ENCODE measurements at places on chromosomes 1 and 21.

DNA sequence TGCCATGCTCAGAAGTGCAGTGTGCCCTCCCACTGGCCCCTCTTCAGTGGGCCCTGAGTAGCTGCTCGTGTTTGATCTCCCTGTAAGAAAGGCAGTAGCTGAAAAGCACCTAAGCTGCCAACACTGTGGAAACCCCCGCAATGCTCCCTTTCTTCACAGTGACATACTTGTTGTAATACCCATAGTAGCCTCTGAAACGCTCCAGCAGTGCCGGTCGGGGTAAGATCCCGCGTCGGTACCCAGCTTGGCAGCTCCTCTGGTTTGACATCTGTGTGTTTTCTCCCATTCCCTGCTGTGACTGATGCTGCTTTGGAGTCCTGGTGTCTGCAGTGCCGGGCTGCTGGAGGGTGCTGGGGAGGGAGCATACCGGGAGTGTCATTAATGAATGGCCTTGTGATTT lies 3.6 kb downstream of the CHAF1B start:
- DNase-seq = no peak

- DNase-seq = no peak
These were observed 7.0 kb downstream of the SMCP start for GRCh38 chr1:152884966-152885624.

GRCh38 chr1:31155216-31155806 lies 84.4 kb downstream of the NKAIN1 start:
- DNase-seq = peak; percentile 36

DNA sequence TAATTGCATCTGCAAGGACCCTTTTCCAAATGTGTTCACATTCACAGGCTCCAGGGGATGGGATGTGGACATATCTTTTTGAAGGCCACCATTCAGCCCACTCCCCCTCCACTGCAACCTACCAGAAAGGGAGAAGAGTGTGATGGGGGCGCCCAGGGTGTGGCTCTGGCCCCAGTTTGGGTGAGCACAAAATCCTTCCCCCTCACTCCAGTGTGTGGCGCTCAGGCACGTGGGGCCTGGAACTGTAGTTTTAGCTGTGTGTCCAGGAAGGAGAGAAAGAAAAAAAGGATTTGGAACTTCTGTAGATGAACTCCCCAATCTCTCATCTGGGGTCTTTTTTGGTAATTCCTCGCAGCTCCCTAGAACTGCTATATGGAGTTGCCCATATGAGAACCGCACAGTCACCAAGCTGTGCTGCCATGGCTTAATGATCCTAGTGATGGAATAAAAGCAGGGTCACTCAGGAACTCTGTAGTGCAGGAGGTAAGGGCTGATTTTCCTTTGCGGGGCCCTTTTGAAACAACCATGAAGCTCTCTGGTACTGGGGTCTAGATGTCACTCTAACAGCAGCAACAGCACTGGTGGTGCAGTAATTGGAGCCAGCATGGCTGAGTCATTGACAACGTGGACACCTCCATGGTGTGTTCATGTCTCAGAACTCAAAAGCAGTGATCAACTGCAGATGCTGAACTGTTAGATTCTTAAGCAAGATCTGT lies 17.0 kb downstream of the AGT start:
- DNase-seq = no peak

DNA sequence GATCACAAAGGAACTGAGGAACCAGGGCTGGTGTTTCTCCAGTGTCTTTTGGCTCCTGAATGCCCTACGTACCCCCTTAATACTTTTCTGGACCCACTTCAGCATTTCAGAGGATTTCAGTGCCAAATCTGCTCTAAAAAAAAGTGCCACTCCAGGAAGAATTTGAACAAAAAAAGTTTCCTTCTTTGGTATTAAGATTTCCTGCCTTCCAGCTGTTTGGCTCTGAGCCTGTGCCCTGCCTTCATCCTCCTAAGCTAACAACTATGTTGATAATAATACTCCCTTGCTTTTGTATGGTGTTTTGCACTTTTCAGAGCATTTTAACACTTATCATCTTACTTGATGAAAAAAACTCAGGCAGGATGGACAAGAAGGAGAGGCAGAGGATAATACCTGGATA lies 11.0 kb upstream of the RIMS3 start:
- DNase-seq = no peak

DNA sequence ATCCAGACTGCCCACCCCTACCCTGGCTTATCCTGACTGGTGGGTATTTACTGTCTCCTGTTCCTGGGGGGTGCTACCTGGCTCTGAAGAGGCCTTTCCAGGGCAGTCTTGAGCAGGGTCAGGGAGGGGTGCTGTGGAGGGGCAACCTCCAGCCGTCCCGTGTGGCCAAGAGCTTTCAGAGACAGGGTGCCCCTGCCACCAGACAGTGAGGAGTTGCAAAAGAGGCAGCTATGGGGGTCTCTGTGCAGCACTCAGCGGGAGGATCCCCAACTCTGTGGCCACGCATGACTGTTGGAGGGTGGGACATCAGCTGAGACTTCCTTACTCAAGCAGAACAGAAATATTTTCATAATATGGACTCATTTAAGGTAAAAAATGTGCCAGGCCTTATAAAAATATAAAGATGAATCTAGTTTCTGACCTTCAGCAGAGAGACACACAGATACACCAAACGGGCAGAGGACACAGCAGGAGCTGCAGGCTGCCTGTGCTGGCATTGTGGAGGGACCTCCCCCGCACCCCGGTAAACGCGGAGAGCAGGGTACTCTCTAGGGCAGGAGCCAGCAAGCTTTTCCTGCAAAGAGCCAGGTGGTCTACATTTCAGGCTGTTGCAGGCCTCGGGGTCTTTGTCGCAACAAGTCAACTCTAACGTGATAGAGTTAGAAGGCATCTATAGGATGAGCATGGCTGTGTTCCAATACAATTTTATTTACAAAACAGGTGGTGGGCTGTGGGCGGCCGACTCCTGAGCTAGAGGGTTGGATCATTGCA lies 252.6 kb downstream of the RHOU start:
- DNase-seq = no peak

DNA sequence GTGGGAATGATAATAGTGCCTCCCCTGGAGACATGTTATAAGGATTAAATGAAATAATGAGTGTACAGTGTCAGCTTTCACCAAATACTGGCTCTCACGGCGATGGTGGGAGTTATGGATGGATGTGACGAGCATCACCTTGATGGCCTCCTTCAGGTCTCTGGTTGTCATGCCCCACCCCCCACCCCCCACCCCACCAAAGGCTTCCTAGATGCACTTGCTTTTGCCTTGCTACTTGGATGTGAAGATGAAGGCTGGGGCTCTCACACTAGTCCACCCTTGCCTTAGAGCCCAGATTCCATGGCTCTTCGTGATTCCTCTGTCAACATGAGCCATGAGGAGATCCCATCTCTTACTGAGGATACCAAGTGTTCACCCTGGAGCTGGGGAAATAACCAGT lies 412.3 kb downstream of the NPHP4 start:
- no peak for DNase-seq

- no peak for DNase-seq
These were observed 2.0 kb downstream of the CLCA4 start for GRCh38 chr1:86548839-86549238.

GRCh38 chr1:41521766-41522165 lies 37.3 kb upstream of the EDN2 start:
- DNase-seq = no peak

GRCh38 chr1:181128592-181129497 lies 40.3 kb downstream of the IER5 start:
- DNase-seq = no peak

DNA sequence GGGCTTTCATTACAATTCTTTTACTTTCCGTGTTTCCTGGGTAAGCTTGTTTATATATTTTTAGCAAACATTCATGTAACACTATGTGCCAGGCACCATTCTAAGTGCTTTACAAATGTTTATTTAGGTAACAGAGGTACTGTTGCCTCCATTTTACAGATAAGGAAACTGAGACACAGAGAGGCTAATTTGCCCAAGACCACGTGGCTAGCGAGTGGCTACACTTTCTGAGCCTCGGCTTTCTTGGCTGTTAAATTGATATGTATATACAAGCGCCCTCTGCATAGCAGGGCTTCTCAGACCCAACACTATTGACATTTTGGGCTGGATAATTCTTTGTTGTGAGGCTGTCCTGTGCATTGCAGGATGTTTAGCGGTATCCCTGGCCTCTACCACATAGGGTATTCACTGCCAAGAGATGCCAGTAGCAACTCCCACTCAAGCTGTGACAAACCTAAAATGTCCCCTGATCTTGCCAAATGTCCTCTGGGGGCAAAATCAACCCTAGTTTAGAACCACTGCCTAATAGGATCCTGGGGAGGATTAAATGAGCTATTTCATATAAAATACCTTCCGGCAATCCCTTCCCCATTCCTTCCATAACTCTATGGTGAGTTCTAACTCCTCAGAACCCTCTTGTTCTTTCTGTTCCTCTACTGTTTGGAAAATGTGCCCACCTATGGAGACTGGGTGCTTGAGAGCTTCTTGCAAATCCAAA lies 17.2 kb upstream of the ID3 start:
- DNase-seq = no peak

GRCh38 chr1:31593770-31594632 lies 17.7 kb downstream of the TINAGL1 start:
- DNase-seq = peak; percentile 60

- no peak for DNase-seq
These were observed 58.4 kb downstream of the NFIA start for GRCh38 chr1:61140778-61141177.

DNA sequence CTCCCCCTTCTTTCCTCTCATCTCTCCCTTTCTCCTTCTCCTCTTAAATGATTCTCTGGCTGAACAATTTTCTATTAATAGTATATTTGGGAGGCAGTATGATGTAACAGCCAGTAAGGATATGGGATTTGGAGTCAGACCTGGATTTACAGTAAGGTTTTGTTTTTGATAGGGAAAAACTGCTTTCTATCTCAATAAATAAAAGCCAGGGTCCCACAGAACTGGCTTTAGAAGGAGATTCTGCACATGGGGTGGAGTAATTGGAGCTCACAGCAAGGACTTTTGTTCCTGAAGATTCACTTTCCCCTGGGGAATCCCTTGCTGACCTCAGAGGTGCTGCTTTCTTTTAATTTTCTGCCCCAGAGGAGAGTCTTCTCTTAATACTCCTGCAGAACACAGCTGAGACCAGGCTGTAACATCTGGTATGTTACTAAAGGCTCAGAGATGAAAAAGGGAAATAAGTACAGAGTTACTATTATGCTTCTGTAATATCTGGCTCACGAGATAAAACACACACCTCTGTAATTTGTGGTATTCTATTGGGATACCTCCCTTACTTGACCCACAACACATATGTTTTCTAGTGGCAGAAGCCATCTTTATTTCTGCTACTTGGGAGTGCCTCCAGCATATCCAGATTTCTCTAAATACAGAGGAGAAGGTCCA lies 13.4 kb downstream of the EPB41 start:
- no peak for DNase-seq

GRCh38 chr21:38307771-38308531 lies 51.2 kb downstream of the KCNJ15 start:
- no peak for DNase-seq

- no peak for DNase-seq
These were observed 2.4 kb upstream of the TARS2 start for GRCh38 chr1:150484861-150485260.

DNA sequence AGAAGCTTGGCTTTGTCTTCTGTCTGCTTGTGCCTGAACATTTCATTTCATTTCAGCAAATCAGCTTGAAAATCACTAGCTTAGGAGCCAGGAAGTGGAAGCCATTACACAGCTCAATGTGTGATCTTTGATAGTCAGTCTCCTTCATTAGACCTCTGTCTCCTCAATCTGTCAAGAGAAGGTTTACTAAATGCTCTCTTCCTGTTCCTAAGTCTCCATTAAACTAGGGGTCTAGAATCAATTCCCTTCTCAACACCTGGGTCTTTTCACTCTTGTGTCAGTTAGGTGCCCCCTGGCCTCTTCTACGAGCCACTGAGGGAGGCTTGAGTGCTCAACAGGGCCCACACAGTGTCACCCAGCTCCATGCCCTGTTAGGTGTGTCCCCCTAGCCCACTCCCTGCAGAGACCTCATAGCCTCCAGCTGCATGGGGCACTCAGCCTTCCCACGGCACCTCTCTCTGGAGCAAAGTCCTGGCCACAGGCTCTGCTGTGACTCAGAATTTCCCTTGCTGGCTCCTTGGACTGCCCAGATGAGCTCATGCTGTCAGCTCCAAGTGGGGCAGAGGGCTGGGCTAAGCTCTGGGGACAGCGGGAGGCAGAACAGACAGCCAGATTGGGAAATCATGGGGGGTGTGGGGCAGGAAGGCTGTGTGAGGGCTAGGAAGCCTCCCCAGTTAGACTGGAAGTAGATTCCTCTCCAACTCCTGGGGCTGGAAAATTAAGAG lies 115.7 kb upstream of the IPO9 start:
- DNase-seq = no peak

- DNase-seq = no peak
These were observed 656.4 kb downstream of the LTN1 start for GRCh38 chr21:28336314-28336713.

DNA sequence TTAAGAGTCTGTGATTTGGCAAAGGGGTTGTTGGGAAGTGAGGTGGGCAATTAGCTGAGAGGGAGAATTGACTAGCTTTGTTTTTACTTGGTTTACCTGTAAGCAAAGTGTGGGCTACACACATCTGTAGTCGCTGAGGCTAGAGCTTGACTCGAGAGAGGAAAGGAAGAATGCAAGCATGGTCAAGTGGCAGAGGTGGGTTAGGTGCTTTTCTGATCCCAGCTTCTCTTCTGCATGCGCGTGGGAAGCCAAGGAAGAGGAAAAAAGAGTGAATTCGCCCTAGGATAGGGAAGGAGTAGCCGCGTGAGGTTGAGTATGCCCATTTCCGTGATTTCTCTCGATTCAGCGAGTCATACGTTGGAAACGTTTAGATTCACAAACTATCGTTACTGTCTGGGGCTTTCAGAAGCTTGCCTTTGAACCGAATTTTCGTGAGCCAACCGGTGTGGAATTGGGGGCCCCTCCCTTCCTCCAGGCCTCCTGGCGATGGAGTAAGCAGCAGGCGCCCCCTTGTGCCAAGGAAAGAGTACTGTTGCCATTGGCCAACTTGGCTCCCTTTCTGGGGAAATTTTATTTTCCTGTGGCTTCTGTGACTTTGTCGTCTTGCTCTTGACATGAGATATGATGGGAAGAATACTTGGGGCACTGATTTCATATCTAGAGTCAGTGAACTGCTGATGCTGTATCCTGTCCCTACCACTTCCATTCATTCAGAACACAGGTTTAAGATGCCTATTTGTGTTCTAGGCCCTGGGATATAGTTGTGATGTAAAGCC lies 1.3 kb downstream of the PIGV start:
- peak; percentile 80 for DNase-seq

DNA sequence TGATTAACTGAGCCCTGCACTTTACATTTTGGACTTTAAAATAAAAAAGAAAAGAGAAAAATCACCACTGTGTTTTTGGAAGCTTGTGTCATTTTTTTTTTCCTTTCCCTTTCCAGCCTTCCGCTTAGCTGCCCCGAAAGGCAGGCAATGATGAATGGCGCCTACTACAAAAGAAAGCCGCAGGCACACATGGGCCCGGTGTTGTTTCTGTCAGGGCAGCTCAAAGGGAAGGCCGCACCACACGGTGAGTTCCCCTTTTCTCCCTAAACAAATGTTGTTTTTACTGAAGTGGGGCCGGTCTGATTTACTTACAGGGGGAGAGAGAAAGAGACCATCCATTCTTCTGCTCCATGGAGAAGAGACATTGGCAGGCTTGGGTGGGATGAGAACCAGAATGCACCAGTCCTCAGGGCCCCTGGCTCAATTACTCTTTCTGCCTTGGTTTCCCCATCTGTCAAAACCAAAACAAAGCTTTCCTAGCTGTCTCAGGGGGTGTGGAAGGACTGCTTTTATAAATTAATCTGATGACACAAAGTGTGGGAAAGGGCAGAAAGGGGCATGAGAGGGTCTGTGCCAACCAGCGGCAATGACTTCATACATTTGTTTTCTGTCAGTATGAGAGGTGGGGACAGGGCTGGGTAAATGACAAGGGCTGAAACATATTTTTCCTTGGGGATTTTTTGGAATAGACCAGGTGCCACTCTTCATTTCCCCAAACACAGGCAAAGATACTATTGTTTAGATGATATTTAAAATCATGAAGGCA lies 91.4 kb upstream of the PLXNA2 start:
- no peak for DNase-seq

Data from activated CD4-positive, alpha-beta T cell treated with anti-CD3 and anti-CD28 coated beads for 24 hours (primary cell).